ENCODE measurements at places on chromosomes 13 and 19.

DNA sequence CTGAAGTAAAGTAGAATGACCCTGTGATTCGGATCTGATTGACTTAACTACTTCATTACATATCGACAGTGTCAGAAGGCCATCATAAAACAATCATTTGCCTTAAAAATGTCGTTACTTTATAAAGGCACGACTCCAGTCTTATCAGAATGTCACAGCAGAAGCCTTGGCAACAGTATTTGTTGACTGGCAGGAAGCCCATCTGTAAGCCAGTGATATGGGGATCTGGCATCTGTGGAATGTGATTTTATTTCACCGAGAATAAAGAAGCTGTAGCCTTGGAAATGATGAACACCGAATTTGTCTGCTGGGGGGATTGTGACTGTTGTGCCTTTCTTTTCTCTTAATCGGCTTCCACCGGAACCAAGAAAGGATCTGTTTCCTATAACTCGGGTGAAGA lies 362.5 kb downstream of the TDRD3 start:
- H3K4me1 ChIP-seq, result peaks cover 23% of the 10 kb centered on the region
- H3K27me3 ChIP-seq, result no peaks in the 10 kb centered on the region
- DNase-seq, result no peak
- H3K27ac ChIP-seq, result no peak overlapping the region
- no peaks in the 10 kb centered on the region for H3K36me3 ChIP-seq

GRCh38 chr13:52344108-52344507 lies 61.9 kb downstream of the THSD1 start:
- no peak for DNase-seq
- H3K27me3 ChIP-seq, result no peaks in the 10 kb centered on the region
- H3K4me1 ChIP-seq, result peaks cover 2% of the 10 kb centered on the region
- H3K4me3 ChIP-seq, result no peak overlapping the region
- no peaks in the 10 kb centered on the region for H3K36me3 ChIP-seq

GRCh38 chr13:48979892-48980291 lies 4.2 kb downstream of the FNDC3A start:
- H3K27ac ChIP-seq, result no peak overlapping the region
- H3K4me1 ChIP-seq, result peaks cover 19% of the 10 kb centered on the region
- no peak overlapping the region for H3K4me3 ChIP-seq
- H3K36me3 ChIP-seq, result no peaks in the 10 kb centered on the region

DNA sequence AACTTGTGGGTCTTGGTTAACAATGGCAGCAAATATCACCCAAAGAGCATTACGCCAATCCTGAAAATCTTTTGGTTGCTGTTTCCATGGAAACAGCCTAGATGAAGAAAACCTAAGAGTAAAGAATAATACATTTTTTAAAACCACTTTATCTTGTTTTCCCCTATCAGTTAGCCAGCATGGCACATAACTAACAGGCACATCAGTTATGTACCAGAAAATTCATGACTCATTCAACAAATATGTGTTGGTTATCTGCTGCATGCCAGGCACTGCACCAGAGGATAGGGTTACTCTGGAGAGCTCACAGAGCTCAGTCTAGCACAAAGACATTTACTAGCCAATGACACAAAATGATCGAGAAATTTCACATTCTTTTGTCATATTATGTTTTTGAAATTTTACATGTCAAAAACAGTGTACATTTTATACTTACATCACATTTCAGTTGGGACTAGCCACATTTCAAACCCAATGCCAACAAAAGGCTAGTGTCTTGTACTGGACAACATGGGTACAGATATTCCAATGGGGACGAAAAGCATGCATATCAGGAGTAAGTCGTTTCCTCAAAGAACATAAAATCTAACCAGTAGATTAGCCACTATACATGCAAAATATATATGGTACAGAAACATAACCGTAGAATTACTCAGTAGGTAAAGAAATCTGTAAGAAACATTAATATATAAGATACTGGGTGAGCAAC lies 20.3 kb downstream of the LNX2 start:
- DNase-seq, result no peak
- peaks cover 7% of the 10 kb centered on the region for H3K4me1 ChIP-seq
- no peak overlapping the region for H3K27ac ChIP-seq
- H3K27me3 ChIP-seq, result no peaks in the 10 kb centered on the region
- no peaks in the 10 kb centered on the region for H3K36me3 ChIP-seq
- no peak overlapping the region for H3K4me3 ChIP-seq

DNA sequence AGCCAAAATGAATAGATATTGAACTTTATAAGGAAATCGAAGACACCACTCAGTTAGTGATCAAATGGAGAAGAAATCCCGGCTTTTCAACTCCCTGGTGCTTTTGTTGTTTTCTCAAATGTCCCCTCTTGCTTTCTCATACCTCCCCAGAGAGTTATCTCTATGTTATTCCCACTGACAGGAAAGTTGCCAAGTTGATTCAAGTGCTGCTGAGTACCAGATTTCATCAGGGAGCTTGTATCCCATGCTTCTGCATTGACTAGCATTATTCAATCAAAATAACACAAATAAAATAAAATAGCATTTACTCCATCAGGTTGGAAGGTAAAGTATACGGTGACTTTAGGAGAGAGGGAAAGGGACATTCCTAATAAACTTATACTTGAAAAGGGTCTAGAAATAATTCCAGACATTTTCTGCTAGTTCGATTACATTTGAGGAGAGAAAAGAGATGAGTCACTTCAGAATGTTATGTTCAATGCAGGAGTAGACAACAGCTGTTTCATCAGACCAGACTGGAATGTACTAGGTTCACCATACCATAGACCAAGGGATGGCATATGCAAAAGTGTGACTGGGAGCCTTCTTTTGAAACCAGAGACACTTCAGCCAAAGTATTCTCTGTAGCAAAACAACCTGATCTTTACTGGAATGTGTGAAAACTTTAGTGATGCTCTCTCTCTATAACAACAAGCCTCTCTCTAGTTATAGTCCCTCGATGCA lies 397.8 kb downstream of the FGF14 start:
- no peak for DNase-seq
- H3K36me3 ChIP-seq, result no peaks in the 10 kb centered on the region
- H3K4me3 ChIP-seq, result no peak overlapping the region

DNA sequence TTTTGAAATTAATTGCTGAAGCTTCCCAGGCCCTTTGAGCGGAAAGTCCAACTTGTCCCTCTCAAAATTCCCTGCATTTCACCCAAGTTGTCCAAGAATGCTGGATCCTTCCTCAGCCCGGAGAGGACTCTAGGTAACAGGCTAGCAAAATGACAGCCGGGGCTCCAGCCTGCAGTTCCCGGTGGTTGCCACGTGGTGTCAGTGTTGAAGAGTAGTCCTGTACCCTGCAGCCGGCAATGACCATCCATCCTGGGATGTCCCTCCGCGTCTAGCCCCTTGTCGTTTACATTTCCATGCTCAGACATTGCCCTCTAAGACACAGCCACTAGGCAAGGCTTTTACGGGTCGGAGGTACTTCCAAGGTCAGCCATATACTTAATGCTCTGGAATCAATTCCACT lies 31.4 kb upstream of the MTIF3 start:
- no peak overlapping the region for H3K4me3 ChIP-seq
- DNase-seq, result peak; percentile 79
- peaks cover 12% of the 10 kb centered on the region for H3K4me1 ChIP-seq
- H3K27me3 ChIP-seq, result peaks cover 5% of the 10 kb centered on the region
- H3K27ac ChIP-seq, result no peak overlapping the region

DNA sequence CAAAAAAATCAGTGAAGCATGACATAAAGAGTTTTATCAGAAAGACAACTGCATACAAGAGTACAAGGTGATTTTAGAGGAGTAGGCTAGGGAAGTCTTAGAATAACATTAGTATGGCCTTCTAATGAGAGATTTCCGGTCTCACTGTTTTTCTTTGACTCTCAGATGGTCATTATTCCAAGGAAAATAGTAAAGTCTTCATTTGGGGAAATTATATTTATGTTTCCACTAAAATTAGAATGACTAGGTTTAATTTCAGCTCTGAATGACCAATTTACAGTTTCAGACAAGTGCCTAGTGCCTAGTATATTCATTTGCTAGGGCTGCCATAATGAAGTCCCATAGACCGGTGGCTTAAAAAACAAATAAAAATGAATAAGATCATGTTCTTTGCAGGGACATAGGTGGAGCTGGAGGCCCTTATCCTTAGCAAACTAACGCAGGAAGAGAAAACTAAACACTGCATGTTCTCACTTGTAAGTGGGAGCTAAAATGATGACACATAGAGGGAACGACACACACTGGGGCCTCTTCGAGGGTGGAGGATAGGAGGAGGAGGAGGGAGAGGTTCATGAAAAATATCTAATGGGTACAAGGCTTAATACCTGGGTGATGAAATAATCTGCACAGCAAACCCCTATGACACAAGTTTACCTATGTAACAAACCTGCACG lies 303.1 kb downstream of the PCDH9 start:
- no peak overlapping the region for H3K27ac ChIP-seq
- H3K36me3 ChIP-seq, result no peaks in the 10 kb centered on the region
- no peaks in the 10 kb centered on the region for H3K4me1 ChIP-seq
- H3K4me3 ChIP-seq, result no peak overlapping the region
- H3K27me3 ChIP-seq, result no peaks in the 10 kb centered on the region

DNA sequence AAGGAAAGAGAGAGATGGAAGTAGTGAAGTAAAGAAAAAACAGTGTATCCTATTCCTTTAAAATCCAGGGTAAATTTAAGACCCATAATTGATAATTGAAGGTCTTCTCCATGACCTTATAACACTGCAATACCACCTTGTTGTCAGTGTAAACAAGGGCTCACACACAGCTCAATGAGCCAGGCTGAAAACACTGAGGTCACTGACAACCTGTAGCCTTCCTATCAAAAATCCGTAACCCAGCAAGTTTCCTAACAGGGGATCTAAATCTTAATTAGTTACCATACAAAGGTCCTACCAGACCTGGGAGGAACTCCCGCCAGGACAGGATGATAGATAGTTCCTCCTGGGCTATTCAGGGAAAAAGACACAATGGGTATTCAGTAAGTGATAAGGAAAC lies 1677.1 kb downstream of the OLFM4 start:
- H3K4me1 ChIP-seq, result no peaks in the 10 kb centered on the region
- DNase-seq, result no peak
- no peak overlapping the region for H3K4me3 ChIP-seq

All from suprapubic skin (tissue), 4 donors.